ENCODE measurements at places on chromosomes 4 and X.

DNA sequence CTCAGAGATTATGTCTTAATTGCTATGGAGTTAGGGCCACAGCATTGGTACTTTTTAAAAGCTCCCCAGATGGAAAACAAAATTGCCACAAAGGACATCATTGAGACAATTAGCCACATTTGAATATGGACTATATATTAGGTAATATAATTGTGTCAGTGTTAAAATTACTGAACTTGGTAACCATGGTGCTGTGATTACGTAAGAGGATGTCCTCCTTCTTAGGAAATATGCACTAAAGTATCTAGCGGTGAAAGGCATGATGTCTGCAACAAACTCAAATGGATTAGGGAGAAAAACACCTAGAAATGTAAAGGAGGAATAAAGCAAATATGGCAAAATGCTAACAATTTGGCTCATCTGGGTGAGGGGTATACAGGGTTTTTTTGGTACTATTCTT is 89.9 kb upstream of the PAK3 start:
- no peak for DNase-seq

GRCh38 chr4:106172861-106173260 is 143.1 kb downstream of the TBCK start:
- no peak for DNase-seq

DNA sequence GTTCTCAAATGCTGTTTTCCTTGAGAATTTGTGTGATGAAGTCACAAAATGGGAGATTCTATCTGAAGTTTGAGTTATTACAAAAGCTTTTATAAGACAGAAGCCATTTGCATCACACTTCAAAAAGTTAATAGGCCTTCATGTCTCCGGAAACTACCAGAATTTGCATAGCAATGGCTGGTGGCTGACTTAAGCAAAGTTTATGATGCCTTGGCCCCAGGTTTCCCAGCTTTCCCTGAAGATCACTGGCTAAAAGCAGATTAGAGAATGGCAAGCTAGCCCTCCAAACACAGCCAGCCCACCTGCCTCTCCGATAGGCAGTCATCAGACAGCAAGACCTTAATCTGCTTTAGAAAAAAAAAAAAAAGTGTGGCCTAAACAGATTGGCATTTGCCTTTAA is 197.8 kb downstream of the HS3ST1 start:
- DNase-seq: no peak

GRCh38 chr4:70269674-70270073 is 27.3 kb downstream of the CSN3 start:
- DNase-seq: no peak

- DNase-seq: no peak
Measured at GRCh38 chr4:42747971-42748370, 91.1 kb upstream of the ATP8A1 start.

DNA sequence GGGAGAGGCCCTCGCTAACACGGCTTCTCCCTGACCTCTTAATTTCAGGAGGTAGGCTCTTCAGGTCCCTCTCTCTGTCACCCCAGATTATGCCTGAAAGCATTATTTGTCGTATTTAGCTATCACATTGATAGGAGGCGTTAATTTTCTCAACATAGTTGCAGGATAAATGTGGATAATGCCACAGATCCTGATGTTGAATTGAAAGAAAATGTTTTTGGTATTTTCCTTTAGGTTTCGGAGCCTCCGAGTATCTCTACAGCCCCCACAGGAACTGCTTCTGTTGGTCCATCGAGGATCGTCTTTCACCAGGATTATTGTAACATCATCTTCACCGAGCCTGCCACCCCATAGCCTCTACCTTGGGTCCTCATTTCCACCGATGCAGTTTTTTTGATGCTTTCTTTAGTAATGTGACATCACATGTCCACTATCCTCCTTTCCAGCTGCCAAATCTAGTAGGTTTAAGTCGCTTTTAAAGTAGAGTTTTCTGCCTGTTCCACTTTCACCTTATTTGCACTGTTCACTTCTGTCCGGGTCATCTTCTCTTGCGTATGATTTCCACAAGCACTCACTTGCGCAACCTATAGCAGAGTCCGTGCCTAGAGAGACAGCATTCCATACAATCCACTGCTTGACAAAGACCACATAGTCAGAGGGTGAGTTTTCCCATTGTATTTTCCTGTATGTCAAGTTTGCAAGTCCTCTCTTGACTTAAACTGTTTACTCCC is 665 bp downstream of the TIGD2 start:
- no peak for DNase-seq

DNA sequence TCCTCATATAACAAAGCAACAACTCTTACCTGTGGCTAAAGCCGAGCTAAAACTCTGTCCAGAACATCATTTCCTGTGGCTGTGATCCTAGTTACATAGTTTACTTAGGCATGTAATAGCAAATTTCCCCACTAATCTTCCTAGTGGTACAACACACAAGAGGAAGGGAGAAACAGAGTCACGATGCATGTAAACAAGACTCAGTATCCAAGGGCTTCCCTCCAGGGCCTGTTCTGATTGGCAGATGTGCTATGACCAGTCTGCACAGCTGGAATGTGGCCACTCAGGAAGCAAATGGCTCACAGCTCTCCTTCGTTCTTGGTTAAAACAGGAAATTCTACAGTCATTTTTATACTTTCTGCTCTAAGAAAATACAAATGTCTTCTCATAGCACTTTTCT is 49.2 kb upstream of the PRSS48 start:
- no peak for DNase-seq

- no peak for DNase-seq
Measured at GRCh38 chr4:15065516-15065915, 63.2 kb downstream of the CPEB2 start.

DNA sequence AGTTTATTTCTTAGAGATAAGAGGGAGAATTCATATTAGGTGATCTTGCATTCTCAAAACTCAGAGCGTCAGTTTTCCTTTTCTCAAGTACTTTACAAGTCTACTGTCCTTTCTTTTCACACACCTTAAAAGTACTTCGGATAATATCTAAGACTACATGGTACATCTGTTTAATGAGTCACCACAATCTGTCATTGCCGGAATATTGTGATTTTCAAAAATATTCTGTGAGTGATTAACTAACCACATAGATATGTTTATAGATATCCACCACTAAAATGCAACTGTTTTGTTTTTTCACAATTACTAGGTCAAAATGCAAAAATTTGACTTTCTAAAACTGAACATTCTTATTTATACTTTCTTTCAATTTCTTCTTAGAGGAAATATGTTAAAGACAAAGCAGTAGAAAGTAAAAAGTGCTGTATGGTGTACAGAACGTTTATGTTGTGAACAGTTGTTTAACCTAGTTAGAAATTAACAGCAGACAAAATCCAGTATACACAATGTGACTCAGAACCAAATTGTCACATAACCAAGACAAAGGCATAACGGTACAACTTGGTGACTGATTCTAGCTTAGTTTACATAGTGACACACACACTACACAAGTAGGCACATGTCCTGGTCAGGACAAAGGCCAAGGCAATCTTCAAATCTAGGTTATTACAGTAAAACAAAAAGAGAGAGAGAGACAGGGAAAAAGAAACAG is 482.9 kb downstream of the NAF1 start:
- DNase-seq: no peak

- DNase-seq: no peak
Measured at GRCh38 chr4:40367451-40367850, 32.3 kb downstream of the CHRNA9 start.

DNA sequence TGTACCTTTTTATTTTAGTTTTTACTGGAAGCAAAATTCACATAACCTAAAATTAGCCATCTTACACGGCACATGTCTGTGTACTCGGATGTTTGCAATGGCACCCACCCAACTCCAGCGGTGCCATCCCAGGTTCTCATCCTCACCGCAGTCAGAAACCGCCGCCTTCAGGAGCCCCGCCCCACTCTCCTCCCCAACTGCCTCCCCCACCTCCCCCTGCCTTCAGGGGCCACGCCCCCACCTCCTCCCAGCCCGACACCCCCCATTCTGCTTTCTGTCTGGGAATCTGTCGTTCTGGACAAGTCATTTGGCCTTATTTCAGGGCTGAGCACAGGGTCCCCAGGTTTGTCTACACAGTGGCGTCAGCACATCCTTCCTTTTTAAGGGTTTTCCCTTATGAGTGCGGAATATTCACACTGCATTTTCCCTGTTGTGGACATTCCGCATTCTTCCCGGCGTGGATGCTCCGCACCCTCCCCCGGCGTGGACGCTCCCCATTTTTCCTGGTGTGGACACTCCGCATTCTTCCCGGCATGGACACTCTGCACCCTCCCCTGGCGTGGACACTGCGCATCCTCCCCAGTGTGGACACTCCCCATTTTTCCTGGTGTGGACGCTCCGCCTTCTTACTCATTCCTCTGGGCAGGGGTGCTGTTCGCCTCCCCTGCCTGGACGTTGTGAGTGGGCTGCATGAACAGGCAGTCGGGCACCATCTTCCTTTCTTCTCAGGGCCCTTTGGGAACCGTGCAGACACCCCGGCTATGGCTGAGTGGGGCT is 135.4 kb upstream of the NKX1-1 start:
- DNase-seq: no peak

- DNase-seq: no peak
Measured at GRCh38 chrX:151184705-151185104, 8.3 kb downstream of the GPR50 start.

GRCh38 chr4:101596781-101597552 is 193.6 kb upstream of the BANK1 start:
- DNase-seq: peak; percentile 4

- DNase-seq: no peak
Measured at GRCh38 chrX:44494357-44494756, 48.3 kb downstream of the FUNDC1 start.

GRCh38 chr4:146342600-146343192 is 128.4 kb downstream of the REELD1 start:
- DNase-seq: no peak

DNA sequence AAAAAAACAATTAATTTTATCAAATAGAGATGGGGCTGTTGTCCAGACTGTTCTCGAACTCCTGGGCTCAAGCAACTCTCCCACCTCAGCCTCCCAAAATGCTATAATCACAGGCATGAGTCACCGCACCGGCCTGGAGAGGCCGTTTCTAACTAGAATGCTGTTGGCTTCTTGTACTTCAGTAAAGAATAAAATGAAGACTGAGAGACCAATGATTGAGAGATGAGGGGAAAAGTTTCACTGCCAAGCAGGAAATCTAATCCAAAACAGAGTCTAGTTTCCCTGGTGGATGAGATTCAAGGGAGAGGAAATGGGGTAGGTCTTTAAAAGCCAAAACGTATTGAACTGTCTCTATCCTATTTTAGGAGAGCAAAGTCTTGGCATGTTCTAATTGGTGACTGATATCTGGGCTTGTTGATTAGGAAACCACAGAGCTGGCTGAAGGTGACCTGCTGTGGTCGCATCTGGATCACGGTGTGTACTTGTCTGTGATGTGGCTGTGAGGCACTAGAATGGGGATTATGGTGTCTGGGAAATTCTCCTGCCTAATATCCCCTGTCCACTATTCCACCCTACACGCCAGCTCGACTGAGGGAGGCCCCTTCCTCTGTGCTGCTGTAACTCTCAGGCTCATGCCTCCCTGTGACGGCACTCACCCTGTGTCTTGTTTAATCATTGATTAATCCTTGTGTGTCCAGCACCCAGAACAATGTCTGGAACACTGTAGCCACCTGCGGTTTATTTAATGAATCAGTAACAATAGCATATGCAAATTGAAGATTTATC is 15.0 kb upstream of the TRIM2 start:
- DNase-seq: no peak

DNA sequence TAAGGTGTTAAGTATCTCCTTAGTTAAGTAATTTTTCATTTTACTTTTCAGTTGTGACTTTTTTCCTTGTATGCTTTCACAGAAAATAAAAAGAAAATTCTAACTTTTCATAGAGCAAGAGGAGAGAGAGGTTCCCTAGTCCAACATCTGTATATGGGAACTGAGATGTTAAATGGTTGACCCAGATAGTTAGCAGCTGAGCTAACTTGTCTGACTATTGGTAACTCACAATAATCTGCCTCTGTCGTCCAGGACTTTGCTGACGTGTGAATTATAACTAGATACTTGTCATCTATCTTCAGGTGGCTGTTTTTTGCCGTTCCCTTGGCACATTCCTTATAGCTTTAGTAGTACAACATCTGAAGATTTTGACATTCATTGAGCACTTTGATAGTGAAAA is 29.9 kb downstream of the TBC1D19 start:
- no peak for DNase-seq

DNA sequence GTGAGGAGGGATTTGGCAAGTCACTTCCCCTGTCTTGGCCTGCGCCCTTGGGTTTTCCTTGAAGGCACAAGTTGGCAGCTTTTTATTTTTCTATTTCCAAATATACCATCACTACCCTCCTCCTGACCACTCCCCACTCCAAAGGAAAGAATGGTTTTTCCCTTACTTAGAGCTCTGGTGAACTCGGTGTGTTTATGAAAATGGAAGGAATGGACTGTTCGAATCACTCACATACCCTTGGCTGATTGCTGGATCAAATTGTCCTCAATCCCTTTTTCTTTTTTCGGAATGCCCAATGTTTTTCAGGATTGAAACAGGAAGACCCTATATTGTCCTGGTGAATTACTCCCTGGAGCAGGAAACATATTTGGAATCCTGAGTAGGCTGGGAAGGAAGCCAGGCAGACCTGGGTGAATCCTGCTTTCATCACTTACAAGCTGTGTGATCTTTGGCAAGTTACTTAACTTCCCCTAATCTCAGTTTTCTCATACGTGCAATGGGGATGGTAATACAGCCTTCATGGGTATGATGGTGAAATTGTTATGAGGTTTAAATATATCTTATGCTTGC is 70.7 kb downstream of the RTL5 start:
- DNase-seq: no peak

DNA sequence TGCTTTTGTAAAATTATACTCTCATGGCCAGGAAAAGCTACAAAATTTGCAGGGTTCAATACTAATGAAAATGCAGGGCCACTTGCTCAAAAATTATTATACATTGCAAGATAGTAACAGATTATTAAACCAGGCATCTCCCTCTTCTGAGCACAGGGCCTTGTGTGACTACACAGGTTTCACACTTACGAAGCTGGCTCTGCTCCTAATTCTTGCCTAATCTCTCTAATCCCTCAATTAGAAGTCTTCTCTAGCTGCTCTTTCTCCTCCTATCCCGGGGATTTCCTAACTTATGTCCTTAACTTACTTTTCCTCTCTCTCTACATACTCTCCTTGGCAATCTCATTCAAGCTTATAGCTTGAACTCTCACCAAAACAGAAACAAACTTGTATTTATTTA is 168.3 kb downstream of the AREG start:
- no peak for DNase-seq

DNA sequence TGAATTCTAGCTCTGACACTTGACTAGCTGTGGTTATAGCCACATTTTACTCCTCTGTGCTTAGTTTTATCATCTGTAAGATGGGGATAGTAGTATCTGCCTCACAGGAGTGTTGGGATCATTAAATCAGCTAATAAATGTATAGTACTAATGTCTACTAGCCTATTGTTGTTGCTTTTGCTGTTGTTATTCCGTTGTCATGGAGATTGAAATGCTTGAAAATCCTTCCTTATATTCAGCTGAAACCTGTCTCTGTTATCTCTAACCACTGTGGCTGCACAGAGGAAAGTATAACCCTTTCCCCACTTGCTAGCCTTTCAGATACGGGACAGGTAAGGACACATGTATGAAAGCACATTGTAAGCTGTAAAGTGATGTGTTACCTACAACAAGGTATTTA is 33.9 kb downstream of the CLCN5 start:
- no peak for DNase-seq

Measured in stimulated activated CD8-positive, alpha-beta memory T cell treated with anti-CD3 and anti-CD28 coated beads, Interleukin-15, amount 100 ng/mL, for 1 hour (primary cell).